ENCODE measurements at places on chromosomes 5 and 9.

- DNase-seq: no peak
Measured at GRCh38 chr5:165881259-165881658, 2375.8 kb downstream of the MAT2B start.

DNA sequence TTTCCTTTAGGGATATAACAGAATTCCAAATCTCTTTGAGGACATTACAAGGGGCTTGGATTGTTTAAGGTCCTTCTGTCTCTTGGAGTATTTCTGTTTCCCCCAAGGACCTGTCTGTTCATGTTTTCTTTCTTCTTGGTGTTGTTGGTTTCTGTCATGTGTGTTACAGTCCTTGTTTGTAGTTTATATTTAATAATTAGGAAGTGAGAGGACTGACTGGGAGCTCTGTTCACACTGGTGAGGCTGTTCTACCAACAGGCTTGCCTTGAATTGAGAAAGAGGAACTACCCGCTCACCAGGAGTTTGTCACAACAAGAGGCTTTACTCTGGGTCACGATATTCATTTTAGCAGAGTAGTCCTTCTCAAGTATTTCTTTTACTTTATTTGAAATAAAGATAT, 119.2 kb upstream of the SV2C start:
- DNase-seq: no peak

DNA sequence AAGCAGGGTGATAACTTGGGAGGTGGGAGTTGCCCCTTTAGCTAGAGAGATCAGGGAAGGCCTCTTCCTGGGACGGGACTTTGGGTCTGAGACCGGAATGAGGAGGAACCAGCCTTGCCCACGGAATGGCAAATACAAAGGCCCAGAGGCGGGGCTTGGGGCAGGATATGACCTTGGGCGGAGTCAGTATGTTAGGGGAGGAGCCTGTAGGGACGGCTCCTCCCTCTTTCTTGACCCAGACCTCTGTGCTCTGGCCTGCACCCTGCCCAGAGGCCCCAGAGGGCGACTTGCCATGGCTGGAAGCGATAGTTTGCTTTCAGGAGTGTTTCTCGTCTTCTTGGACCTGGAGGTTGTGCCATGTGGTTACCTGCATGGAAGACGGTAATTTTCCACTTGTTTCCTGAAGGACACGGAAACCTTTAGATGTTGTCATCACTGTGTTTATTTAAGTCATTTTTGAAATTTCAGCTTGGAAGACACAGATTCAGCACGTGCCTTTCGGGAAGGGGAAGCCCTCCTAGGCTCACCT, 85.6 kb downstream of the DAB2IP start:
- no peak for DNase-seq

GRCh38 chr9:76835571-76836283, 70.2 kb downstream of the PRUNE2 start:
- no peak for DNase-seq

GRCh38 chr5:8553364-8553763, 684.4 kb downstream of the MTRR start:
- DNase-seq: no peak

DNA sequence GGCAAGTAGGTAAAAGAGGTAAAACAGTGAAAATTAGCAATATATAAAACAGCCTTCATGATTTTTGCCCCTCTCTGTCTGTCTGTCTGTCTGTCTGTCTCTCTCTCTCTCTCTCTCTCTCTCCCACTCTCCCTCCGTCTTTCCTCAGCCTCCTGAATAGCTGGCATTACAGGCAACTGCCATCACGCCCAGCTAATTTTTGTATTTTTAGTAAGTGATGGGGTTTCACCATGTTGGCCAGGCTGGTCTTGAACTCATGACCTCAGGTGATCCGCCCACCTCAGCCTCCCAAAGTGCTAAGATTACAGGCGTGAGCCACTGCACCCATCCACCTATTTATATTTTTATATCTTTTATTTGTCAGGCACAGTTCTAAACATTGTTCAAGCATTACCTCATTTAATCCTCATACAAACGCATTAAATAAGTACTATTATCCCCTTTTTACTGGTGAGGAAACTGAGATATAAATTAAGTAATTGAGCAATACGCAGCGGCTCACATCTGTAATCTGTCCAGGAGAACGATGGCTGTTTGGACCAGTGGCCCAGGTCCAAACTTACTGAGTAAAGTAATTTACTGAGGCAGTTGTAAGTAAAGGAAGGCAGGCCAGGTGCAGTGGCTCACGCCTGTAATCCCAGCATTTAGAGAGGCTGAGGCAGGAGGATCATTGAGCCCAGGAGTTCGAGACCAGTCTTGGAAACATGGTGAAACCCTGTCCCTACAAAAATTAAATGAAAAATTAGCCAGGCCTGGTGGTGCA, 60.9 kb downstream of the UBE2R2 start:
- DNase-seq: no peak

GRCh38 chr9:121354762-121355161, 15.3 kb downstream of the STOM start:
- DNase-seq: no peak

DNA sequence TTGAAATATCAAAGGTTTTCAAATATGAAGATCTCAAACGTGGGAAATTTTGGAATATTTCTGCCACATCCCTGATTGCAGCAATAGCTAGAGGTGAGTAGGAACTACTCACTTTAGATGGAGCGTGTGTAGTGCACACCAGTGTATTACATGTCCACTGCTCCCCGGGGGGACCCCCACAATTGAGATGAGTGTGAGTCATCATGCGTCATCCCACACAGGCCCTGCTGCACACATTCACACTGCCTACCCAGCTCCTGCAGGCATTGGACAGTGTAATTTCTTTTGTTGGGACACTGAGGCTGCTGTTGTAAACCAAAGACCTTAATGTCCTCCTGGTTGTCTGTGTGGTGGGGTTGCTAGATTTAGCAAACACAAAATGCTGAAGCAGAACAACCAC, 280.0 kb downstream of the GAS1 start:
- no peak for DNase-seq

GRCh38 chr9:108956022-108956630, 21.9 kb downstream of the ABITRAM start:
- peak; percentile 12 for DNase-seq

DNA sequence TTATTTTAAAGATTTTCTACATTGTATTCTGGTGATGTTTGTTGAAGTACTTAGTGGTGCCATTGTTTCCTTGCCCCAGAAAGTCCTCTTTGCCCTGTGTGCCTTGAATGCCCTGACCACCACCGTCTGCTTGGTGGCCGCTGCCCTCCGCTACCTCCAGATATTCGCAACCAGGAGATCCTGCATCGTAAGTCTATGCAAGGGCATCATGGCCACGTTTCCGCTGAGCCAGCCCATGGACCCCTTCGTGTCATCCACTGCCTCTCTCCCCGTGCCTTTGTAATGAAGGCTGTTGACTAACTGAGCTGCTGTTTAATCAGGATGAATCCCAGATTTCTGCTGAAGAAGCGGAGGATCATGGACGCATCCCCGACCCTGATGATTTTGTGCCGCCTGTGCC, 52.3 kb downstream of the ENTREP1 start:
- no peak for DNase-seq

- DNase-seq: no peak
Measured at GRCh38 chr5:90421136-90421535, 11.6 kb upstream of the CETN3 start.

- no peak for DNase-seq
Measured at GRCh38 chr5:158747816-158748432, 351.8 kb downstream of the EBF1 start.

DNA sequence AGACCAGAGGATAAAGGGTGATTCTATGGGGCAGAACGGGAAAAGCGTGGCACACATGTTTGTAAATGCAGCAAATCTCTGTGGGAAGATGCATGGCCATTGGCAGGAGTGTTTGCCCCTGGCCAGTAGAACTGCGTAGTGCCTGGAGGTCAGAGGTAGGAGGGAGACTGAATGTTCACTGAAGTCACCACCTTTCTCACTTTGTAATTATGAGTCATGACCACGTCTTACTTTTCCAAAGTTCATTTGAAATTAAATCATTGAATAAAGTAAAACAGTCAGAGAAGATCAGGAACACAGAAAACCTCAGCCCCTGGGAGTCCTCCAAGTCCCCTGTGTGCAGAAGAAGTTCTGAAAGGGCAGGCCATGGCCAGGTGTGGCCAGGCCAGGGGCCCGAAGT, 4.6 kb downstream of the PTGES start:
- no peak for DNase-seq

- DNase-seq: peak; percentile 84
Measured at GRCh38 chr9:4604678-4605095, 57.4 kb upstream of the PLPP6 start.

GRCh38 chr5:150345716-150346115, 11.8 kb upstream of the TCOF1 start:
- DNase-seq: no peak

GRCh38 chr5:90015584-90016018, 394.0 kb downstream of the CETN3 start:
- DNase-seq: no peak

GRCh38 chr5:125236981-125237380, 490.5 kb upstream of the ZNF608 start:
- DNase-seq: no peak

- no peak for DNase-seq
Measured at GRCh38 chr5:141889282-141889871, 11.2 kb upstream of the PCDH1 start.

GRCh38 chr5:168579488-168580226, 489 bp upstream of the PANK3 start:
- peak; percentile 99 for DNase-seq

DNA sequence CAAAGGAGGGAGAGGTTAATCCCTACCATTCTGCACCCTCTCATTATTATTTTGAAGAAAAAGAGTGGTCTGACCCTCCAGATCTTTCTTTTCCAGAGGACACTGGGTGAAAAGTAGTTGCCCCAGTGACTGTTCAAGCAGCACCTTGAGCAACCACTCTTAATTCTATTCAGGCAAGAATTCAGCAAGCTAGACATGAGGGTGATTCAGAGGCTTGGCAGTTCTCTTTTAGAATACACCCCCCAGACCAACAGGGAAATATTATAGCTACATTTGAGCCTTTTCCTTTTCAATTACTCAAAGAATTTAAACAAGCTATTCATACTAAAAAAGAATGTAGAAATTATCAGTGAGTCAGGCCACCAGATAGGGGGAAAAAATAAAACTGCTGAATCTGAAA, 178.3 kb downstream of the MRPS30 start:
- DNase-seq: no peak

GRCh38 chr5:111251921-111252320, 27.7 kb downstream of the CAMK4 start:
- DNase-seq: no peak

GRCh38 chr9:75912951-75913350, 22.5 kb downstream of the PCSK5 start:
- no peak for DNase-seq

GRCh38 chr5:146962801-146963355, 84.3 kb upstream of the PPP2R2B start:
- no peak for DNase-seq

DNA sequence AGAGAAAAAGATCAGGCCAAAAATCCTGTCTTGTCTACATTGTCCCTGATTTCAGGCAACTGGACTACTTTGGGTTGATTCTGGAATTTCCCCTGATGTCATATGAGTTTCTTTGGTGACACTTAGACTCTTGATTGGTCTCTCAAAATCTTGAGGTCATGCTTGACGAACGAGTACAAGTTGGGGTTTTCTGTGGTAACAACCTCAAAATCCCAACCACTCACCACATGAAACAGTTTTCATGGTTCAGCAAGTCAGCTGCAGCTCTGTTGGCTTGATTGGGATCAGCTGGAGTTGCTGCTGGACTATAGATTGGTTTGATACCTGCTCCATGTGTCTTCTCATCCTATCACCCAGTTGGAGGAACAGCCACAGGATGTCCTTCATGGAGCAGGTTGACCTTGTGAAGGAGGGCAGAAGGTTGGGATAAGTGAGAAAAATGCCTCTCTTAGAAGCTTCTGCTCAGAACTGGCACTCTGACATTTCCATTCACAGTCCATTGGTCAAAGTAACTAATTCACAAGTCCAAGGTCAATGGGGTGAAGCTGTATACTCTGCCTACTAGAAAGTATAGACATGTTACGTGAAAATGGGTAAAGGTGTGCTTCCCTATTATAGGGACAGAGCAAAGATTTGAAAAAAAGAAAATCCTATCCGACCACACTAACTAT, 284.5 kb downstream of the SH3GL2 start:
- no peak for DNase-seq

GRCh38 chr5:149005077-149005892, 57.6 kb downstream of the SH3TC2 start:
- DNase-seq: no peak

DNA sequence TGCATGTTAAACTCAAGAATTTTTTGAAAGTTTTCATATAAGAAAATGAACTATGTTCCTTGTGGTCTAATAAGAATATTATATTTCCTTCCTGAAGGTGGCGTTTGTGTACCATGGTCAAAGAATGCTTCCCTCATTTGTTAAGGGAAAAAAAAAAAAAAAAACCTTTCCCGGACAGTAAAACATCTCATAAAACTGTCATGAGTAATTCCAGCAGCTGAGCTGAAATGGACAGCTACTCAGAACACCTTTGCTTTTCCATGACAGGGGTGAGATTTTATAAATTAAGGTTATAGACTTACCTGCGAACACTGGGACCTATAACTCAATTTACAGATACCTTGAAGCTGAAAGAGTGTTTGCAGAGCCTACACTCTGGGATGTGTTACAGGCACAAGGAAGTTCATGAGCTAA, 113.2 kb upstream of the RANBP3L start:
- DNase-seq: peak; percentile 46

- DNase-seq: no peak
Measured at GRCh38 chr5:4005335-4005734, 409.7 kb downstream of the IRX1 start.

DNA sequence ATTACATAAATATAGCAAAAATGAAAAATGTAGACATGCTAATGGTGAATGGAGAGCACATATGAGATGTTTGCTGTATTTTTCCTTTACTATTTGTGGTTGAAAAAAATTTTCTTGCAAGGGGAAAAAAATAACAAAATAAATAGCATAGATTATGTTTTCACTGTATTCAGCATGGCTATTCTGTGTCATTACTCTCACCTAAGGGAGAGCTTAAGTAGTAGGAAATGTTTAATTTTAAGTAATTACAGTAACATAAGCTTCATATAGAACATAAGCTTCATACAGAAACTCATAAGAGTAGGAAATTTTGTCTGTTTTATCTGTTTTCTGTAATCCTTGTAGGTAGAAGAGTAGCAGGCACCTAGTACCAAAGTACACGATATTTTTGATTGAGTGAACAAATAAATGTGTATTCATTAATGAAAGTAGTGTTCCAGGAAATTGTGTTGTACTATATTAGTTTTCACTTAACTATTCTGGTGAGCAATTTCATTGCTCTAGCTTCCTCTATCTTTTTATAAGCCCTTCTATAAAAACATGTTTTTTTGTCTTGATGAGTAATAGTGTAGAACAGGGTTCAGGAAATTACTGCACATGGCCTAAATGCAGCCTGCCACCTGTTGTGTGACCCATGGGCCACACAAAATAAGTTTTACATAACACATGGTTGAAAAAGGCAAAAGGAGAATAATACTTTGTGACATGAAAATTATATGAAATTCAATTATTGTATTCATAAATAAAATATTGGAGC, 1025.0 kb upstream of the CDH10 start:
- no peak for DNase-seq

GRCh38 chr9:85200726-85201404, 531.3 kb downstream of the NTRK2 start:
- DNase-seq: no peak

- DNase-seq: no peak
Measured at GRCh38 chr5:103774721-103775120, 212.1 kb upstream of the NUDT12 start.

GRCh38 chr5:111447099-111447498, 65.2 kb downstream of the STARD4 start:
- DNase-seq: no peak

All from NCI-H2081 (cell line).